Liver (tissue), 10 donors: ENCODE measurements at places on chromosomes 4 and X. TPM values are rescaled to one million over a fixed set of nuclear protein-coding genes. Genes with fewer than 3 reads are reported as not detected.

GAR1 gene
- 1.5 TPM for total RNA-seq

DNA sequence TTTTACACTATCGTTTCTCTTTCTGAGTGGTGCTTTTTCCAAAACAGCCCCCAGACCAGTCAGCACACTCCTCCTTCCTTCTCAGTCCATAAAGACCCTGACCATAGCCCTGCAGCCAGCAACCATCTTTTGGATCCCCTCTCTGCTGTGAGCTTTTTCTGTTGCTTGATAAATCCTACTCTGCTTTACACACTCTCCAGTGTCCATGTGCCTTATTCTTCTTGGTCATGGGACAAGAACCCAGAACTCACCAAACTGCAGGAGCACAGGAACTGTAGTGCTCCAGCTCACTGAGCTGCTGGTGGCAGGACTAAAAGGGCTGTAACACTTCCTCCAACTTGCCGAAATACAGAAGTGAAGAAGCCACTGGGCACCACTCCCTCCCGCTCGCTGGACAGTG is 32.5 kb downstream of the COX18 start:
- no peak overlapping the region for H3K27ac ChIP-seq
- DNase-seq, result no peak
- no peaks in the 10 kb centered on the region for H3K4me1 ChIP-seq

DNA sequence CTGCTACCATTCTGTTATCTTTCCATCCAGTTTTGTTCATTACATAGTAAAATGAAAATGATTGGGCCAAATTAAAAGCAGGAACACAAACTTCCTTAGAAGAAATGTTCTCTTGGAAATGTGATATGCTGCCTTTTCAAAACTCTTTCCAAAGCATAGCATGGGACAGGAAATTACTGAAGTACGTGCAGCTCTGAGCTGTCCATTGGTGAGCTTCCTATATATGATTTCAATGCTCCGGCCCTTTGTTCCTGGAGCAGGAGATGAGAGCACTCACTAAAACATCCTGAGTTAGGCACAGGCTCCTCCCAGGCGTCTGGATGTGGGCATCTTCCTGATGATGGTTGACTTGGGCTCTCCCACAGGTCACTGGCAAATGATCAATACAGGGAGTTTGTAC is 33.0 kb upstream of the ANXA3 start:
- H3K4me1 ChIP-seq, result no peaks in the 10 kb centered on the region
- no peaks in the 10 kb centered on the region for H3K27me3 ChIP-seq
- DNase-seq, result no peak
- no peaks in the 10 kb centered on the region for H3K36me3 ChIP-seq
- no peak overlapping the region for H3K4me3 ChIP-seq

- DNase-seq, result no peak
- H3K4me1 ChIP-seq, result no peaks in the 10 kb centered on the region
- H3K27me3 ChIP-seq, result no peaks in the 10 kb centered on the region
- no peak overlapping the region for H3K4me3 ChIP-seq
Measured at GRCh38 chr4:157013656-157014055, 42.1 kb upstream of the PDGFC start.

GRCh38 chr4:61373901-61374440 is 173.8 kb downstream of the ADGRL3 start:
- no peak overlapping the region for H3K4me3 ChIP-seq
- no peak for DNase-seq
- H3K36me3 ChIP-seq, result no peaks in the 10 kb centered on the region
- no peak overlapping the region for H3K27ac ChIP-seq
- no peaks in the 10 kb centered on the region for H3K4me1 ChIP-seq

DNA sequence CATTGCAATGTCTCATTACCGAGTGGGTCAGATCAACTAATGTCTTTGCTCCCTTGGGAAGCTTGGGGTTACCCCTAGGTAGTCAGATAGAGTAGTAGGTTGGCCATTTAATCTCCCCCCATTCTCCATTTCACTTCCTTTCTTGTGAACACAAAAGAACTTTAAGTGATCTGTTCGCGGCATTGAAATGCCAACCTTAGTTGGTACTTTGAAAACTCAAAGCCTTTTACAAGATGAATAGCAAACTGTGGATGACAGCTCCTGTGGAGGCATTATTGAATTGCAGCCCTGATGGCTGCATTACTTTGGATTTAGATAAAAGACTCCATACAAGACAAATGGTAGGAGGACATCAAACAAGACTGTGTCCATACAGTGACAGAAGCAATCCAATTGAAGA is 469.1 kb downstream of the GBA3 start:
- no peak for DNase-seq
- H3K4me3 ChIP-seq, result no peak overlapping the region
- H3K4me1 ChIP-seq, result no peaks in the 10 kb centered on the region
- H3K27ac ChIP-seq, result no peak overlapping the region
- H3K36me3 ChIP-seq, result no peaks in the 10 kb centered on the region
- no peaks in the 10 kb centered on the region for H3K27me3 ChIP-seq

XAGE2 gene
- not detected for total RNA-seq
